ENCODE measurements at places on chromosomes 4 and X.

DNA sequence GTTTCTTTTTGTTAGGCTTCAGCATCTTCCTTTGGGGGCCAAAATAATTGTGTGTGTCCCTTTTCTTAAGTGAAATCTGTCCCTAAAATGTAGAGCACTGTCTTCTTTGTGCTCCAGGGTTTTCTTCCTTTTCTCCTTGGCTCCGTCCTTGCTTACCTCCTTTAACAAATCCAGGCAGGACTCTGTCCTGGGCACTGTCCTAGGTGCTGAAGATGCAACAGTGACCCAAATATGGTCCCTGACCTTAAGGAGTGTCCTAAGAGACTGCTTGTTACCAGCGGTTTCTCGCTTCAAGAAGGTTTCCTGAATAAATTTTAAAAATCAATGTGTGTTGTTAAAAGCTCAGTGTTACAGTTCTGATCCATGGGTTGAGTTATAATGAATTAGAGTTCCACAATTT, 471.8 kb downstream of the KCNIP4 start:
- DNase-seq, result no peak

- DNase-seq, result no peak
Observed at GRCh38 chrX:134026565-134027311, 41.3 kb upstream of the GPC3 start.

DNA sequence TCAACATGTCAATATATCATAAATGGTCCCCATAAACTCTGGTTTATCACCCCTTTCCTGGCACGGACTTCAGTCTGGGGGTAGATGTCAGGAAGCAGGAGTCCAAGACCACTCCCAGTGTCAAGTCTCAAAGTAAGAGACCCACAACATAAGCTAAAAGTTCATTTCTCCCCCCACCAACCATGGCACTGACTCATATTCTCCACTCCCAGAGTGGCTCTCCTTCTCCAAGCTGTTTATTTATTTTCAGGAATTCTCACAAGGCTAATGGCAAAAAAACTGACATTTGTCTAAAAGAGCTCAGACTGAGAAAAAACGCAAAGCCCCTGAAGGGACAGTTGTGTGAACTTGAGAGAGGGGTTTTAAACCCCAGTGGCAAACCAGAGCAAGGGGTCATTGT, 217.0 kb downstream of the RAB28 start:
- no peak for DNase-seq

DNA sequence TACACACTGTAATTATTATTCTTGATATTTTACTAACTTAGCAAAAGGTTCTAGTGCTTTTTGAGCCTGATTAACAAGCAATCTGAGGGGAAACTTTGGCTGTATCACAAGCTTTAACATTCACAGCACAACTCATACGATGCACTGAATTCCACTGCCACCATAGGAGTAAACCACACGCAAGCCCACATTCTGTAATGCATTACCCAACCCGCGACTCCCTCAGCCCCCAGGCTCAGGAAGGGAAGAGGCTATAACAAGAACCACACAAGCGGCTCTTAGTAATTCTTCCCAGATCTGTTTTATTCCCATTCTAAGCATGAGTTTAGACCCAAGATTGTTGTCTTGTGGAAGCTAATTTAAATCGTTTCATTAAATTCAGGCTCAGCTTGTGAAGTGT, 138.5 kb upstream of the TBL1X start:
- no peak for DNase-seq

GRCh38 chr4:119238068-119238722, 25.7 kb downstream of the USP53 start:
- DNase-seq, result no peak

DNA sequence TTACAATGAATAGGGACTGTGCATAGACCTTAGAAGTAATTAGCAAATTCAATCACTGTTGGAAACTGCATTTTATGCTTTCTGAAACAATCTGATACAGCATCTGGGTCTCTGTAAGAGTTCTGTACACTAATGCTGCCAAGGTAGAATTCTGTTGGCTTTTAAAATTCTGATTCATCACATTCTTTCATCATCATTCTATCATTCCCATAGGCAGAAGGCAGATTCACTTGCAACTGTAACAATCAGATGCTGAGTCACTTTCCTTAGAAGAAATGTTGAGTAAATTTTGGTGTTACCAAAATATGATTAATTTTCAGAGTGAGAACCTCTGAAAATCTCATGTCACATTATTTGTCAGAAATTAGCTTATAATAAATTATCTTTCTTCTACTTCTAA, 267.2 kb downstream of the MAPK10 start:
- no peak for DNase-seq

- DNase-seq, result no peak
Observed at GRCh38 chrX:129525896-129526295, 2.6 kb upstream of the SMARCA1 start.

DNA sequence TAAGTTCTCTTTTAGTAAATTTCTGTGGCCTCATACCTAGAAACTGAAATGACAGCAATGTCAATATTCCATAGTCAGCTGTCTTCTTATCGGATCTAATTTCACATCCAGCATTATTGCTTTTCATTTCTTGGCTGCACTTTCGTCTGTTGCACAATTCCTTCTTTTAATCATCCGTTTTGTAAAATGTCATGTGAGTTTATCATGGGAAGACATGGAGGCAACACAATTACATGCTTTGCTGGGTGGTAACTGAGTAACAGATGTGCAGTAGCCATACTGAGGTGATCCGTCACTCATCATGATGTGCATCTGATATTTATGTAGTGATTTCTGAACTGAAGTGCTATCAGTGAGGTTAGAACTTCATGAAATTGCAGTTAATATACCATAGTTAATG, 68.3 kb upstream of the SLC7A11 start:
- no peak for DNase-seq

DNA sequence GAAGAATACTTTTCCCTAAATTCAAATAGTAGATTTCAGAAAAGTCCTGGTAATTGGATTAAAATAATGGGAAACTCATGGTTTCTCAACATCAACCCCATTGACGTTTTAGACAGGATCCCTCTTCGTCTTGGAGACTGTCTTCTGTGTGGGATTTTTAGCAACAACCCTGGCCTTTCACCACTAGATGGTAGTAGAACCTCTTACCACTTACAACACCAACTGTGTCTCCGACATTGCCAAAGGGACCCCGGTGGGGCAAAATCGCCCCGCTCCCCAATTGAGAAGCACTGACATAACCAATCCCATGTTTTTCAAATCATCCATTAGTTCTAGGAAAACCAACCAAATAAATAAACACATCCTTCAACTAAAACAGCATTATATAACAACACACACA, 16.9 kb upstream of the ANOS1 start:
- no peak for DNase-seq

- no peak for DNase-seq
Observed at GRCh38 chr4:161208564-161208963, 955.2 kb downstream of the FSTL5 start.

DNA sequence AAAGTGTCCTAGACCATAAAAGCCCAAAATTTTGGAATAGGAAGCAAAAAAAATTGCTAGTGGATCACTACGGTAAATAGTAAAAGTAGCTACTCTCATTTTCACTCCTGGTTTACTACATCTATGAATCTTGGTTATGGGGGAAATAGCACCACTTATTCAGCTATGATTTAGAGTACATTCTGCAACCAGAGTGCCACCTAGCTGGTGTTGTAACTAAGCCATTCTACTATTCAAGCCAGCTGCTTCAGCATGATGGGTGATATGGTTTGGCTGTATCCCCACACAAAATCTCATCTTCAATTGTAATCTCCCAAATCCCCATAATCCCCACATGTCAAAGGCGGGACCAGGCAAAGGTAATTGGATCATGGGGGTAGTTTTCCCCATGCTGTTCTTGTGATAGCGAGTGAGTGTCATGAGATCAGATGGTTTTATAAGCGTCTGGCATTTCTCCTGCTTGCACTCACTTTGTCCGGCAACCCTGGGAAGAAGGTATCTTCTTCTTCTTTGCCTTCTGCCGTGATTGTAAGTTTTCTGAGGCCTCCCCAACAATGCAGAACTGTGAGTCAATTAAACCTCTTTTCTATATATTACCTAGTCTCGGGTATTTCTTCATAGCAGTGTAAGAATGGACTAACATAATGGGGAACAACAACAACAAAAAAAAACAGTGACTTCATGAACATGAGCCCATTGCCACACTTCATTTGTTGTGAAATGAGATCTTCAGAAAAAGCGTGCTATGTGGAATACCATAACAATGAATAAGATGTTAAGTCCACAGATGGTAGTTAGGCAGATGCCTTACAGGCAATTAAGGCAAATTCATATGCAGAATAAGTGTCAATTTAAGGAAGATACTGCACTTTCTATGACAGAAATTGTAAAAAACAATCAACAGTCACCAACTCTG, 280.1 kb downstream of the PABPC4L start:
- DNase-seq, result no peak

- DNase-seq, result no peak
Observed at GRCh38 chr4:61851126-61851525, 651.0 kb downstream of the ADGRL3 start.

DNA sequence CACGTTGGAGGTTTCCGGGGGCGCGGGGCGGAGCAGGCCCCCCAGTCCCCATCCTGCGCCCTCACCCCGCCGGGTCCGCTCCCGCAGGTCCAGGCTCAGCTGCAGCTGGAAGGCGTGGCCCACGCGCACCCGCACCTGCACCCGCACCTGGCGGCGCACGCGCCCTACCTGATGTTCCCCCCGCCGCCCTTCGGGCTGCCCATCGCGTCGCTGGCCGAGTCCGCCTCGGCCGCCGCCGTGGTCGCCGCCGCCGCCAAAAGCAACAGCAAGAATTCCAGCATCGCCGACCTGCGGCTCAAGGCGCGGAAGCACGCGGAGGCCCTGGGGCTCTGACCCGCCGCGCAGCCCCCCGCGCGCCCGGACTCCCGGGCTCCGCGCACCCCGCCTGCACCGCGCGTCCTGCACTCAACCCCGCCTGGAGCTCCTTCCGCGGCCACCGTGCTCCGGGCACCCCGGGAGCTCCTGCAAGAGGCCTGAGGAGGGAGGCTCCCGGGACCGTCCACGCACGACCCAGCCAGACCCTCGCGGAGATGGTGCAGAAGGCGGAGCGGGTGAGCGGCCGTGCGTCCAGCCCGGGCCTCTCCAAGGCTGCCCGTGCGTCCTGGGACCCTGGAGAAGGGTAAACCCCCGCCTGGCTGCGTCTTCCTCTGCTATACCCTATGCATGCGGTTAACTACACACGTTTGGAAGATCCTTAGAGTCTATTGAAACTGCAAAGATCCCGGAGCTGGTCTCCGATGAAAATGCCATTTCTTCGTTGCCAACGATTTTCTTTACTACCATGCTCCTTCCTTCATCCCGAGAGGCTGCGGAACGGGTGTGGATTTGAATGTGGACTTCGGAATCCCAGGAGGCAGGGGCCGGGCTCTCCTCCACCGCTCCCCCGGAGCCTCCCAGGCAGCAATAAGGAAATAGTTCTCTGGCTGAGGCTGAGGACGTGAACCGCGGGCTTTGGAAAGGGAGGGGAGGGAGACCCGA, 14.0 kb downstream of the SHOX start:
- no peak for DNase-seq

- no peak for DNase-seq
Observed at GRCh38 chr4:98505992-98506391, 152.4 kb downstream of the TSPAN5 start.

GRCh38 chr4:173360587-173361221, 10.1 kb upstream of the SAP30 start:
- no peak for DNase-seq

DNA sequence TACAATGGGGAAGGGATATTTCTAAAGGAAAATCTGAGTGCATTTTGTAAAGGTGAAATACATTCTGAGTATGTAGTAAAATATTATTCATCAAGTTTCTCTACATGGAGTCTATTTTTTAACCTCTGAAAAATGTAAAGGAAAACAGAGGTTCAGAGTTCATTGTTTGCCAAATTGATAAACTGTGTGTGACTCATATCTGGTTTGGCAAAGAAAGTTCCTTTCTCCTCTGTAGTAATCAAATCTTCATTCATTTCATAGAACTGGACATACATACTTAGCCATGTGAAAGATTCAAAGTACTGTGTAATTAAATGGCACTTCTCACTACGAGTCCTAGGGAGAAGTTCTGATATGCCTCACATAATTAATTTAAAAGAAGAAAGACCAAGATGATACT, 61.6 kb downstream of the HPGD start:
- no peak for DNase-seq

DNA sequence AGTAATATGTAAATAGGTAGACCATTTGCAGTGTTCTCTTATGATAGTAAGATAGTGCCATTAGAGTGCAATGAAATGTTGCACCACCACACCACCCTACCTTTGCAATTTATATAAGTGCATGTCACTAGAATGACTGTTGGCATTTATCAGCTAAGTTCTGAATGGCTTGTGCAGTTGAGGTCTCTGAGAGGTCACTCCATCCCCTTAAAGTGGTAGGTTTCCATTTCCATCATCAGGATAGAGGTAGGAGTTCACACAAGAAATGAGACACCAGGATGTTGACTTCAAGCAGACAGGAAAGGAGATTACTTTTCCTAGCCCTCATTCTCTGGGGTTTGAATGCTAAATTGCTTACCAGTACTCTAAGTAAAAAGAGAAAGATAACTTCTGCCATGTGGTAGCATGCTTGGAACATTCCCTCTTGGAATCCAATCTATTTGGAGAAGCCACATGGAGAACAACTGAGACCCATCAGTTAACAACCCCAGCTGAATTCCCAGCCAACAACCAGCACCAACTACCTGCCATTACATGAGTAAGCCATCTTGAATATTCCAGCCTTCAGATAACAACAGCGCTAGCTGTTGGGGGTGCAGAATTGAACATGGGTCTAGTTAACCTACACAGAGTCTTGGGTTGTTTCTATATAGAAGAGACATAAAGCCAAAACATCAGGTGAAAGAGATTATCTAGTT, 6.7 kb upstream of the LRBA start:
- DNase-seq, result no peak

- no peak for DNase-seq
Observed at GRCh38 chr4:113411496-113411938, 350.0 kb downstream of the CAMK2D start.

DNA sequence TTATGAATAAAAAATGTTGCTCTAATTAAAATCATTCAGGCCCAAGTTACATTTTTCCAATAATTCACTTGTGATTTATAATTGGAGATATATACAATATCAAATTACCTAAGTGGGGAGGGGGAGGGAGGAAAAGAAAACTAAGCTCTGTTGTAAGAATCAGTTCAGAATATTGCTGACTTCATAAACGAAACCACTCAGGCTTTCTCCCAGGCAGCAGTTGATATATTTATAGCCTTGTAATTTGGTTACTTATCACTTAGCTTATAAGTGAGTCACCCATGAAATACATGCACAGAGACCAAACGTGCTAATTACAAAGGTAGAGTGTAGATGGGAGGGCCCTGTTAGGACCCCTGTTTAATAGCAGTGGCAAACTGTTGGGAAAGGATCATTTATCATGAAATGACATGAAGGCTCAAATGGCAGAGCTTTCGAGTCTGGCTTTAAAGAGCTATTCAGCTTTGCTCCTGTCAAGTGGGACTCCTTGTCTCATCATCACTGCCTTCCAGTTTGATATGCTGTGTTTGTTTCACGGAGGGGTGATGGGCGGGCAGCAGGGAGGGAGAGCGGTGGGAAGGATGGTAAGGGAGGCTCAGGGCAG, 105.6 kb upstream of the PGRMC2 start:
- DNase-seq, result no peak

DNA sequence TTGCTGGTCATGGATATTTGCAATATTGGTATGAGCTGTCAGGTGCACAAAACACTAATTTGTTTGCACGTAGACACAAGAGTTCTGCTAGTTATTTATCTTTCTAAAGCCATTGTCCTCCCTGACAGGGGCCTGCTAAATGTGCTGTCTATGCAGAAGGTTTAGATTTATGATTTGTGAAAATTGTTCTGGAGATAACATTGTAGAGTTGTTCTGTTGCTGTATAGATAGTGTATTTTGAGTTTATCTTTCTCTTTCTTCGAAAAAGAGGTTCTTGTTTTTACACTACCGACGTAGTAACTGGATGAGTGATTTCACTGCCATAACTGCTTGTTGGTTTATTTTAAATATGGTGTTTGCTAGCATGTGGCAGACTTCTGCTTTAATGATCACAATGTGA, 28.5 kb upstream of the FGG start:
- no peak for DNase-seq

Measured in activated T-helper 9 cell treated with anti-CD3 and anti-CD28 coated beads, Interleukin-2, amount 50 U/mL, for 16 hours (primary cell).